ENCODE measurements at places on chromosomes 7 and 10.

DNA sequence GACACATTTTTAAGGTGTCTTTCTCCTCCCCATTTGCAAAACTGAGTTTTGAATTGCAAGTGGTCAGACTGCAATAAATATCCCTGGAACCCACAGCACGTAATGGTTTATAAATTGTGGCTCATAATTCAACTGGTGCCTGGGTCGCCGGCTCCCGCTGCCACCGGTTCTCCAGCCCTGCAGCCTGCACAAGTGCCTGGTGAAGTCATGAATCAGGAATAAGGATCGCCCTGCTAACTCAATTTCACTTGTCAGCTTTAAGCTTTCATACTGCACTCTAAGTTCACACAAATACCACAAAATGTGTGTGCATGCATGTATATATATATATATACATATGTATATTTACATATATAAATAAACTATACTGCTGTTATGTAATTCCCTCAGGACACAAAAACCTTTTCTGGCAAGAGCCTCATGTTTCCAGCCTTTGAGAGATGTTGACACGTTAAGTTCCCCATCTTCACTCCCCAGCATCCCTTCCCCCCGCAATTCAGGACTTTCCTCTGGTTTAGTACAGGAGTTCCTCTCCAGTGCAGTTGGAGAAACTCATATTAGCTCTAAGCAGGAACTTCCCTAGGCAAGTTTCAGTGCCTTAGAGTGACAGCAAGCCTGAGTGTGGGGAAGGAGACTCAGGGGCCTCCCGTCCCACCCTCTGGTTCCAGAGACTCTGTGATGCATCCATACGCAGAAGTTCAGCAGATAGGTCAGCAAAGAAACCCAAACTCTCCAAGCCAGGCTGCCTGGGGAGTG, 129.2 kb upstream of the UNC5B start:
- DNase-seq: no peak

- DNase-seq: no peak
These were observed 9.4 kb upstream of the CLDN3 start for GRCh38 chr7:73779517-73779916.

DNA sequence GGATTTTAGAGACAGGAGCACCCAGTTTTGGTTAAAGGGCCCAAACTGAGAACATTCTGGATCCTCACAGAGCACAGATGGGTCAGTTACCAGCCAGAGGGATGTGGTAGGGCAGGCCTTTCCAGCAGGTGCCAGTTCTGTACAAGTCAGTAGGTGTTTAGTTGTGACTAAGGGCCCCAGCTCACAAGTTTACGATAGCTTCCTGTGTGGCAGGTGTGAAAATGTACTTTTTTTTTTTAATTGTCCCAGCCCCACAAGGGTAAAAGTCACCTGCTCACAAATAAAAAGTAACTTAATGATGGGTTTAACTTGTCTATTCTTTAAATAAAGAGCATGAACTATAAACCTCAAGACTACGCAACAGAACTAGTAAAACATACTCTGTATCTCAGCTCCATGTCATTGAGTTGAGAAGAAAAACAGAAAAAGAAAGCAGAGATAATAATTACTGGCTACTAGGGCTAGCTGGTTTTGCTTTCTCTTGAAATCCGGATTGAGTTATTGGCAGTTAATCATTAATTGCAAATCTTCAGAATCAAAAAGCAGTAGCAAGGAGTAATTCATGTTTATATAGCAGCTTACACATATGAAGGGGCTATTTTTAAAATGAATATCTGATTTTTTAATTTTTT, 15.4 kb downstream of the NFE2L3 start:
- DNase-seq: no peak

DNA sequence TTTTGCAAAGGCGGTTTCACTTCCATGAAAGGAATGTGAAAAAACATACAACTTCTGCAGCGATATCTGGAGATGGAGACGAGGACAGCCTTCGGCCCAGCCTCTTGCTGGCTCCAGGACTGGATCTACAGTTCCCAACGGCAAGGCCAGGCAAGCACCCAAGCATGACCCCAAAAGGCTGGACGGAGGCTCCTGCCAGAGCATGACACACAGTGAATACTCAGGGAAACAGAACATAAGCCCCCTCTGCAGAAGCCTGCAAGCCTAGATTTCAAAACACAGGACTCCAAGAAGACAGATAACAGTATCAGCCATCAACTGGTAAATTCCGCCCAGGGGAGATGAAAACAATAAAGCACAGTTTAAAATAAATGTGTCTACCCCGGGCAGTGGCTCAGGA, 3.3 kb upstream of the LRRC27 start:
- no peak for DNase-seq

- DNase-seq: no peak
These were observed 176.5 kb upstream of the FAM3C start for GRCh38 chr7:121572615-121573014.

DNA sequence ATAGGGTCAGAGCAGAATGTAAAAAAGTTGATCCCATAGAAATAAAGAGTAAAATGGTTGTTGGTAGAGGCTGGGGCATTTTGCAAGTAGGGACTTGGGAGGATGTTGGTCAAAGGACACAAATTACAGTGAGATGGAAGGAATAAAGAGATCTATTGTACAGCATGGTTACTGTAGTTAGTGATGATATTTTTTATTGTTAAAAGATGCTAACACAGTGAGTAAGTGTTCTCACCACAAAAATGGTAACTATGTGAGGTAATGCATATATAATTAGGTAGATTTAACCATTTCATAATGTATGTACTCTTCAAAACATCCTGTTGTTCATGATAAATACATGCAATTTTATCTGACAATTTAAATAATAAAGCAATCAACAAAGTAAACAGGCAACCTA, 280.7 kb upstream of the MAGI2 start:
- no peak for DNase-seq

GRCh38 chr7:1210979-1211608, 21.6 kb upstream of the UNCX start:
- no peak for DNase-seq

DNA sequence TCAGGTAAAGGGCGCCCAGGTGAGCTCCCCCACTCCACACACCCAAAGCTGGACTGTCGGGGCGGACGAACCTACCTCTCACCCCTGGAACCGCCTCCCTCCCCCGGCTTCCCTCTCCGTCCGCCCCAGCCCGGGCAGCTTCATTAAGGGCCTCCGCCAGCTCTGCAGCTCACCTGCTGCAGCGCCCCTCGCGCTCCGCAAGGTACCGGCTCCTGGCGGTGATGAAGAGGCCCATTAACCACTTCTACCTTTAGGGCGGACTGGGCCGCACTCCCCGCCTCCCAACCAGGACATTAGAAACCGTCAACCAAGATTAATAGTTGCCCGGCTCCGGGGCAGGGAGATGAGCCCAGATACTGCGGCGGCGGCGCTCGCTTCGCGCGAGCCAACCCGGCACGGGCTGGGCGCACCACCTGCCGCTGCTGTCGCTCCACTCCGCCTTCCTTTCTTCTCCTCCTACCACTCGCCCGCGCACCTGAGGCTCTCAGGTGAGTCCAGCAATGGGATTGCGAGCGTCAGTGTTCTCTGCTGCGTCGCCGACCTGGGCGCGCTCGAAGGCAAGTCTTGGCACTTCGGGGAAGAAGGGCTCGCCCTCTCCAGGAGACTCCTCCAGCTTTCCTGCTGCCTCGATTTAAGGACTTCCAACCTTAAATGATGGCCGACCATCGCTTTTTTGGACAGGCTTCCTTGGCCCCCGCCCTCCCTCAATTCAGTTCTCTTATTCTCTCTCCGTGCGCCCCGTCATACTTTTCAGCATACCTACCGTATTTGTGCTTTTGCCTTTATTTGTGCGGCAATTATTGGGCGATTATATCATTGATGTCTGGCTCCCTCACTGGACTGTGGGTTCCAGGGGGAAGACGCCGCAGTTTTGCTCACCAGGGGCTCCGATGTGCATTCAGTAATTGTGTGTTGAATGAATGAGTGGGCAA, 13.6 kb upstream of the KAZALD1 start:
- no peak for DNase-seq

GRCh38 chr10:66637273-66638036, 288.4 kb upstream of the LRRTM3 start:
- no peak for DNase-seq

GRCh38 chr10:7708832-7709231, 5.7 kb downstream of the ITIH2 start:
- no peak for DNase-seq

DNA sequence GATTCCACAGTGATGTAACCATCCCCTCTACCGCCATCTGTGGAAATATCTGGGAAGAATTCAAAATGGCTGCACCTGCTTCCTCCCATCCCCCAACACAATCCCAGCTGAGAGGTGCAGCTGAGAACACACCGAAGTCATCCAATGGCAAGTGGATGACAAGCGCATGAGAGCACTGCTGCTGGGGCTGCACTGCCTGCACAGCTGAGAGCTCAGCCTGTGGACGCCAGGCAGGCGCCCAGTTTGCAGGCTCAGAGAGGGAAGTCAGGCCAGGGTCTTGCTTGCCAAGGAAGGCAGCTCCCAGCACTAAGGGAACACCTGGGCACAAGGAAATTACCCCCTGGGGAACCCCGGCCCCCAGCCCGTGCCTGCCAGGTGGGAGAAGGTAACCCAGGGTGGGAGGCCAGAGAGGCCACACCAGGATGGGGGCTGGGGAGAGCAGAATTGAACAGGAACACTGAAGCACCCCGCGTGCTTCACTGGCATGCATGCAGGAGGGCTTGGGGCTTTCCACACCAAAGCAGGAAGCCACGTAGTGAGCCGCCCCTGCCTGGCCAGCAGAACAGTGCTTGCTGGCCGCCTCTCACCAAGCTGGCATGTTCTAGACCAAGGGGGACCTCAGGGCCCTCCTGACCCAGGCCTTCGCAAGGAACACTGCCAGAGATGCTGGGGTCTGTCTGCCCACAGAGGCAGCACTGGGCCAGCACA, 46.2 kb downstream of the FAM53B start:
- DNase-seq: no peak

DNA sequence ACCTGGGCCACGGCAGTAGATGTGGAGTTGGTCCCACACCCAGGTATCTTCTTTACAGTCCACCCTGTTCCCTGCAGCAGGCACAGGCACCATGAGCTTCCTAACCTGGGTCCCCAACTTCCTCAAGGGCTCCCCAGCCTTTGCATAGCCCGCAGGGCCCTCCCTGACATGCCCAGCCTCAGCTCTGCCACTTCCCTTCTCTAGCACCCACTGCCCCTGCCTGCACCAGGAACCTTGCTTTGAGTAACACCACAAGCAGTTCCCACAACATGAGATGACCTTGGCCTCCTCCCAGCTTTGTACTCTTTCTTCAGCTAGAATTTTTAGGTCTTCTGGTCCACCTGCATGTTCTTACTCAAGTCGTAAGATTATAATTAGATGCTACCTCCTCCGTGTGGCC, 92.2 kb upstream of the ZPBP start:
- no peak for DNase-seq

- DNase-seq: no peak
These were observed 59.4 kb upstream of the FRMD4A start for GRCh38 chr10:14389981-14390590.

DNA sequence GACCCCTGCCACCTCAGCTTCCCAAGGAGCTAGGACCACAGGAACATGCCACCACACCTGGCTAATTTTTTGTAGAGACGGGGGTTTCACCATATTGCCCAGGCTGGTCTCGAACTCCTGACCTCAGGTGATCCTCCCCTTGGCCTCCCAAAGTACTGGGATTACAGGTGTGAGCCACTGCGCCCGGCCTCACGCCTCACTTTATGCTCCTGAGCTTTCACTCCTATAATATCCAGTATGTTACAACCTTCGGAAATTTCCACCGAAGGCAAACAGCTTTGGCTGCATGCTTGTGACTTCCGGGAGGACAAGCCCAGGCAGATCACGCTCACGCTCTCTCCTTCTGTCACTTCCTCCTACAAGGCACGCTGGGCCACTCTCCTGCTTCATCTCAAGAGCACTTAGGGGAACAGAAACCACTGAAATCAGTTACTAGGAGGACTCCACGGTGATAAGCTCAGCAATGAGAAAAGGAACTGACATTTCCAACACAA, 4.4 kb upstream of the MAD1L1 start:
- DNase-seq: no peak

DNA sequence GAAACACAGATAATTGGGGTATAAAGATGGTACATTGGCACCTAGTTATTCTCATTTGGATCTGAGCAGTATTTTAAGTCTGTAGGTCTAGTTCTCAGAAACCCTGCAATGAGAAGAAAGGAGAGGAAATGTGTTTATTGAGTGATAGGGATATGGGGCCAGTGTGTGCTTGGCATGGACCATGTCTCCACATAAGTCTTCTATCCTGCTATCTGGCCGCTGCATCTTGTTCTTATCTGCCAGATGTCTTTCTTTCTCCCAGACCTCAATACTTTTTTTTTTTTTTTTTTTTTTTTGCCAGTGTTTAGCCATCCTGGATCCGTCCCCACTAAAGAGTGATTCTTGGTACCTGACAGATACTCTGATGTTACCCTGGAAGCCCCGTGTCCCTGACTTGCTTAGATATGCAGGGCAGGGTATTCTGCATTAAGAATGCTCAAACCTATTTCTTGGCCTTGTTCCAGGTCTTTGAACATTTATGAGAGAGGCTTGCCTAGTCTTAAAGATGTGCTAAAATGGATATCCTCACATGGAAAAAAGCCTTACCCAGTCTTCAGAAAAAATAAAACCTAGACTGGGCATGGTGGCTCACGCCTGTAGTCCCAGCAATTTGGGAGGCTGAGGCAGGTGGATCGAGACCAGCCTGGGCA, 10.0 kb downstream of the MTURN start:
- no peak for DNase-seq

DNA sequence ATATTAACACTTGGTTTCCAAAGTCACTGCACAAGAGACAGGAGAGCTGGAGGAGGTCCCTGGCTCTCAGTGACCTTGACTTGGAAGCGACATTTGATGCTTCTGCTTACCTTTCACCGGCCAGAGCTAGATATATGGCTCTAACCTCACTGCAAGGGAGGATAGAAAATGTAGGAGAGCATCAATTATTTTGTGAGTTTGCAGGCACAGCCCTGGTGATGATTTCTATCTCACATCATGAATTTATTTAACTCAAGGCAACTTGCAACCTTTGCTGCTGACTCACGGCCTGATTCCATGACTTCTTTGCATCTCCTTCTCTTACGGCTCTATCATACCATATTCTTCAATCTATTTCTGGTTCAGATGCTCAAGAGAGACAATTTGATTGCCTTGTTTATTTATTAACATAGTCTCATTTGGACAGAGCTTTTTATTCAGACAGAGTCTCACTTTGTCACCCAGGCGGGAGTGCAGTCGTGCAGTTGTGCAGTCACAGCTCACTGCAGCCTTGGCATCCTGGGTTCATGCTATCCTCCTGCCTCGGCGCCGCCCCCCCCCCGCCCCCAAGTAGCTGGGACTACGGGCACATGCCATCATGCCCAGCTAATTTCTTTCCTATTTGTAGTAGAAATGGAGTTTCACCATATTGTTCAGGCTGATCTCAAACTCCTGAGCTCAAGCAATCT, 196.0 kb downstream of the REEP3 start:
- DNase-seq: no peak

GRCh38 chr7:44733708-44734481, 14.8 kb upstream of the ZMIZ2 start:
- DNase-seq: no peak

- no peak for DNase-seq
These were observed 219.9 kb downstream of the TCF7L2 start for GRCh38 chr10:113169853-113170460.

Measured in HTR-8/SVneo (cell line).